ENCODE measurements at places on chromosomes 12 and 14.

DNA sequence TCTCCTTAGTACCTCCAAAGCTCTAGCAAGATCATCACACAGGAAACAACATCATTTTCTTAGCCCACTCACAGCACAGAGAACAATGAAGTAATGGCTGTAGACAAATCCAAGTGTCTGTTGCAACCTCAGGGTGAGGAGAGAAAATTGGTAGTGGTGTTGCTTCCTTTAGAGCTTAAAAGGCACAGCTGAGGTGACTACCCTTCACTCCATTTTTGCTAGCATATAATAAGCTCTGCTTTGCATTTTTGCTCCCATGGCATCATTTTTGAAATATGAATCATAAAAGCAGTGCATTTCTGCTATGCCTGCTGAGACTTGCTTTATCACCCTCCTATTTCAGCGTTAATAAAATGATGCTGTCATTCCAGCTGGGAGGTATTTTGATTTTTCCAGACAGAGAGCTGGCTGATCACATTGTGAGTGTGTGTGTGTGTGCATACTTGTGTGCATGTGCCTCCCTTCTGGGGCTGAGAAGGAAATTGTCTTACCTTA is 18.5 kb upstream of the PCNX1 start:
- H3K27me3 ChIP-seq: no peaks in the 10 kb centered on the region
- no peak overlapping the region for H3K4me3 ChIP-seq
- H3K36me3 ChIP-seq: no peaks in the 10 kb centered on the region
- H3K27ac ChIP-seq: no peak overlapping the region
- H3K4me1 ChIP-seq: no peaks in the 10 kb centered on the region

DNA sequence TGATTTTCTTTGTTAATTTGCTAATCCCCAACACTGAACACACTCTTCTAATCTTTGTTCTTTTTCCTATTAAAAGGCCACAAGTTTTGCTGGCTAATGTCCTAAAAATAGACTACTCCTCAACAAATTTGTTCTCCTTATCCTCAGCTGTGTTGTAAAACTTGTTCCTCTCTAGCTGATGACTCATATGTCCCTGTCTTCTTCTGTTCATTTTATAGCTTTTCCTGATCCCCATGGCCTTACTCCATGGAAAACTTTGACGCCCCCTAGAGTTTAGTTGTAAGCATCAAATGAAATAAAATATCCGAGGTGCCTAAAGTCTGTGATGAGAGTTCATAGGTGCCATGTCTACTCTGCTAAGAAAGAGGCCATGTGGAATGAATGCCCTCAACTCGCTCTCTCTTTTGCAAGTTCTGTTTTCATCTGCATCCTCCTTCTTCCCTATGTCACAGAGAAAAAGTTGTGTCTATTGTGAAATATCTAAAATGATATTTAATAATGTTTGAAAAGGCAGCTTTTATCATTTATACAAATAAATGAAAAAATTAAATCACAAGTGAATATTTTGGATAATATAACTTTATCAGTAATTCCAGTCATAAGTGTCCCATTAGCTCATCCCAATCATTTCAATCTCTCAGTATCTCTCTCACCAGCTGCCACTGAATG is 237.9 kb downstream of the IPO8 start:
- H3K27me3 ChIP-seq: no peaks in the 10 kb centered on the region
- no peaks in the 10 kb centered on the region for H3K4me1 ChIP-seq
- no peak for DNase-seq
- no peak overlapping the region for H3K27ac ChIP-seq

GRCh38 chr12:110266381-110266960 is 14.6 kb upstream of the ATP2A2 start:
- no peak overlapping the region for H3K4me3 ChIP-seq
- DNase-seq: no peak
- no peak overlapping the region for H3K27ac ChIP-seq
- peaks cover 20% of the 10 kb centered on the region for H3K4me1 ChIP-seq

DNA sequence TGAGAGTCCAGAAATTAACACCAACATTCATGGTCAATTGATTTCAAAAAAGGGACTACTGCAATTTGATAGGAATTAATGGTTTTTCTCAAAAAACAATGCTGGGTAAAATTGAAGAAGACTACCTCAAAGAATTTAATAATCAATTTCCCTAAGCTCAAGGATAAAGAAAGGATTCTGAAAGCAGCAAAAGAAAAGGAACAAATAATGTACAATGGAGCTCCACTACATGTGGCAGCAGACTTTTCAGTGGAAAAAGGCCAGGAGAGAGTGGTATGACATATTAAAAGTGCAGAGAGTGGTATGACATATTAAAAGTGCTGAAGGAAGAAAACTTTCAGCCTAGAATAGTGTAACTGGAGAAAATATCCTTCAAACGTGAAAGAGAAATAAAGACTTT is 15.6 kb upstream of the TAS2R43 start:
- H3K27me3 ChIP-seq: no peaks in the 10 kb centered on the region
- H3K27ac ChIP-seq: no peak overlapping the region
- no peaks in the 10 kb centered on the region for H3K4me1 ChIP-seq
- H3K36me3 ChIP-seq: no peaks in the 10 kb centered on the region

DNA sequence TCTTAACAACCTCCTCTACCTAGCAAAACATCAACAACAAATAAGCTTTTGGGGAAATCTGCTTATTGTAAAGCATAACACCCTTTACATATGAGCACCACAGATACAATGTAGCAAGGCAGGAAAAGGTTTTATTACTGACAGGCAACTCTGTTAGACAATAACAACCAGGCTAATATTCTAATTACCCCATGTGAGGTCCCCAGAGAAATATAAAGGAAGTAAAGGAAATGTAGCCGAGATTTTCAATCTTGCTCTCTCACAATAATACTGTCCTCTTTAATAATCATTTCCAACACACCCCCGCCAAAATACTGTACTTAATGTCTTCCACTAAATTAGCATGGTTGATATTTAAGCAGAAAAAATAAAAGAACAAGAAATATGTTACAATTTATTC is 14.0 kb upstream of the INSM2 start:
- DNase-seq: no peak
- H3K27me3 ChIP-seq: no peaks in the 10 kb centered on the region
- H3K27ac ChIP-seq: no peak overlapping the region
- H3K4me3 ChIP-seq: no peak overlapping the region

DNA sequence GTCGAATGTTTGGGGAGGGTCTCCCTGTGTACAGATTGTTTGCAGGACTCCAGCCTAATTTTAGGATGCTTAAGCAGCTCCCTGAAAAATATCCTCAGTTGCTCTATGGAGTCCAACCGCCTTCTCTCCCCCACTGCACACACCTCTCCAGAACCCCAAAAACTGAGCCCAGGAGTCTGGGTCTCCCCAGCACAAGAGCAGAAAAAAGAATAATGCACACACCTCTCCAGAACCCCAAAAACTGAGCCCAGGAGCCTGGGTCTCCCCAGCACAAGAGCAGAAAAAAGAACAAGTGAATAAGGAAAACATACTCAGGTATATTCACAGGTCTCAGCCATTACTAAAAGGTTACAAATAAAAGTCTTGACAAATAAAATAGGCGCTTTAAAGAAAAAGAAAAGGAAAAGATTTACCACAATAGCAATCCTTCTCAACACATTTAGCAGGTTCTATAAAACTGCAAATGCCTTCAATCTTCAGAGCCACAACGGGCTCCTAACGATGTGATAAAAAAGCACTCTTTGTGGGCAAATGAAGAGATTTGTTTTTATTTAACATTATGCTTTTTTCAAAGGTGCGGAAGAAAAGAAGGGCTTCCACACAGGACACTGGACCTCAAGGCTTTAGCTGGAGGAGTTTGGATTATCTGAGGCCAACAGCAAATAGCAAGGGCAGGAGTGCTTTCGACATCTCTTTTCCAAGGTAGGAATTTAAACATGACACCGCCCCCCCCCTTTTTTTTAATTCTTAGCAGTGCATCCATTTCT is 8.2 kb downstream of the BCL11B start:
- H3K27me3 ChIP-seq: no peaks in the 10 kb centered on the region
- no peaks in the 10 kb centered on the region for H3K4me1 ChIP-seq
- no peak overlapping the region for H3K27ac ChIP-seq
- no peaks in the 10 kb centered on the region for H3K36me3 ChIP-seq
- no peak overlapping the region for H3K4me3 ChIP-seq
- DNase-seq: no peak

GRCh38 chr14:25067600-25067999 is 17.7 kb upstream of the STXBP6 start:
- no peaks in the 10 kb centered on the region for H3K4me1 ChIP-seq
- no peak for DNase-seq
- no peak overlapping the region for H3K27ac ChIP-seq

DNA sequence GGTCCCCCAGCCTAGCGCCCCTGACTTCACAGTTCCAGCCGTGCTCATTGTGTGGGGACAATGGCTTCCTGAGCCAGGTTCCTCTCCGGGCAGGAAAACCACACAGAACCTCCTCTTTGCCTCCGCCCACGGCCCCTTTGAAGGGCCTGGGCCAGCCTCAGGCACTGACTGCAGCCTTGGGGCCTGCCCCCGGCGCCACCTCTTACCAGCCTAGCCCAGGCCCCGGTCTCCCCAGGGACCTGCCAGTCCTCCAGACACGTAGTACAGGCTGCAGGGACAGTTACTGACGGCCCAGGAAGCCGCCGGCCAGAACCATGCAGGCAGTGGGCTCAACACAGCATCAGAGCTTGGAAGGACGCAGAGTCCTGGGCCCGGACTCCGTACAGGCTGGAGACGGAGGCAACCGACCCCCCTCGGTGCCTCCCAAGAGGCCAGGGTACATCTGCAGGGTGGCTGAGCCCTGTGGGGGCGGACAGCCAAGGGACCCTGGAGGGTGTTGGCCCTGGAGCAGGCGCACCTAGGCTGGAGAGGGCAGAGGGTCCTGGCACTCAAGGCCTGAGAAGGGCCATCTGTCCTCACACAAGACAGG is 20.9 kb upstream of the NUDT14 start:
- no peaks in the 10 kb centered on the region for H3K36me3 ChIP-seq
- H3K4me1 ChIP-seq: peaks cover 8% of the 10 kb centered on the region
- no peak overlapping the region for H3K27ac ChIP-seq

DNA sequence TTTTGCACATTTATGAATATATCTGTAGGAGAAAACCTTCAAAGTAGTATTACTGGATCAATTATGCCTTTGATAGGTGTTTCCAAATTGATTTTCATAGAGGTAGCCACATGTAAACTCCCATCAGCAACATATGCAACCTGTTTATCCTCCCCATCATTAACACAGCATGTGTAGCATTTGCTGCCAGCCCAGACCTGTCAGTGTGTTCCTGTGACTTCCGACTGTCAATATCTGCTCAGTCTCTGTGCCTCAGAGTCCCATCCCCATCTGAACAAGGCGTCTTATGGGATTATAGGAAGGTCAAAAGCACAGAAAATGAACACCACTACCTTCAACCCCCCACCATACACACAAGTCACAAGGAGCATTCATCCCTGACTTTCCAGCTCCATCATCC is 9.5 kb upstream of the CAPRIN2 start:
- DNase-seq: no peak
- no peak overlapping the region for H3K27ac ChIP-seq
- H3K4me3 ChIP-seq: no peak overlapping the region
- H3K4me1 ChIP-seq: no peaks in the 10 kb centered on the region
- no peaks in the 10 kb centered on the region for H3K27me3 ChIP-seq

- no peaks in the 10 kb centered on the region for H3K36me3 ChIP-seq
- H3K4me3 ChIP-seq: peak overlapping the region; percentile 67
- peak overlapping the region; percentile 50 for H3K27ac ChIP-seq
Observed at GRCh38 chr12:123363740-123364531, 711 bp downstream of the SBNO1 start.

DNA sequence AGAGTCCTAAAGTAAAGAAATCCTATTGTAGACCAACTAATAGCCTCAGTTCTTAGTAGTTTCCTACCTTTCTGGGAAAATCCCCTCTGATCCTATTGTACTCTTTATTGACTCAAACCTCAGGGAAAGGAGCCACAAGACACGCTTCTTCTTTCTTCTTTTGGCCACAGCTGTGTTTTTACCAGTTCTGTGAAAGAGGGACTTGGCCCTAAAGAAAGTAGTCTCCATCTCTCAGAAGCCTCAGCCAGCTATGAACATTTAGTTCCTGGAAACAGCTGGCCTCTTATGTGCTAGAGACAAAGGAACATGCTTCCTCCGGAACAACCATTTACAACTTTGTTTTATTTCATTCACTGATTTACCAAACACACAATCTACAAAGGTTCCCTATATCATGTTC is 66.1 kb upstream of the ARID2 start:
- DNase-seq: no peak
- no peaks in the 10 kb centered on the region for H3K27me3 ChIP-seq
- no peak overlapping the region for H3K27ac ChIP-seq
- H3K4me1 ChIP-seq: no peaks in the 10 kb centered on the region
- no peak overlapping the region for H3K4me3 ChIP-seq

- H3K4me3 ChIP-seq: no peak overlapping the region
- H3K36me3 ChIP-seq: no peaks in the 10 kb centered on the region
- no peak overlapping the region for H3K27ac ChIP-seq
- DNase-seq: no peak
- peaks cover 15% of the 10 kb centered on the region for H3K4me1 ChIP-seq
Observed at GRCh38 chr12:47709237-47709636, 3.4 kb upstream of the RPAP3 start.

DNA sequence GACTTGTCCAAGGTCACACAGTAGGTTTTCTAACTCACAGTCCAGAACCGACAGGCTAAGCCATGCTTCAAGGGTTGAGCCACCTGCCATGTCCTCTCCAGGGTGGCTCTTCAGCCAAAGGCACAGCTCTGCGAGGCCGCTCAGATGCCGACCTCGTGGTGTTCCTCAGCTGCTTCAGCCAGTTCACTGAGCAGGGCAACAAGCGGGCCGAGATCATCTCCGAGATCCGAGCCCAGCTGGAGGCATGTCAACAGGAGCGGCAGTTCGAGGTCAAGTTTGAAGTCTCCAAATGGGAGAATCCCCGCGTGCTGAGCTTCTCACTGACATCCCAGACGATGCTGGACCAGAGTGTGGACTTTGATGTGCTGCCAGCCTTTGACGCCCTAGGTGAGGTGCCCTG is 12.7 kb upstream of the OAS2 start:
- H3K4me1 ChIP-seq: no peaks in the 10 kb centered on the region
- no peak overlapping the region for H3K27ac ChIP-seq
- no peak overlapping the region for H3K4me3 ChIP-seq
- H3K27me3 ChIP-seq: no peaks in the 10 kb centered on the region
- no peak for DNase-seq

GRCh38 chr12:81295251-81295650 is 217.4 kb downstream of the ACSS3 start:
- no peak overlapping the region for H3K4me3 ChIP-seq
- DNase-seq: no peak
- no peaks in the 10 kb centered on the region for H3K27me3 ChIP-seq
- H3K4me1 ChIP-seq: no peaks in the 10 kb centered on the region
- H3K36me3 ChIP-seq: no peaks in the 10 kb centered on the region
- no peak overlapping the region for H3K27ac ChIP-seq

Data from ovary (tissue), 10 donors.